MG63 (cell line): ENCODE measurements at places on chromosomes 2 and 18. TPM values are rescaled to one million over a fixed set of nuclear protein-coding genes. Genes with fewer than 3 reads are reported as not detected.

Gene DTNA
- total RNA-seq, result 0.22 and 0.33 TPM in 2 replicates

Gene PPM1B
- total RNA-seq, result 16.6 and 29.5 TPM in 2 replicates

Gene ATP6V1B1
- total RNA-seq, result not detected in 2 replicates

Gene CCDC74B
- 0.54 and 3.9 TPM in 2 replicates for total RNA-seq

Gene NYAP2
- total RNA-seq, result not detected in 2 replicates

Gene ITGB6
- total RNA-seq, result not detected in 2 replicates

Gene CCL20
- 1.5 TPM in 1 of 2 replicates, not detected in the other for total RNA-seq

Gene CCDC141
- not detected in 2 replicates for total RNA-seq

Gene C2orf72
- total RNA-seq, result 0.49 TPM in 1 of 2 replicates, not detected in the other

Gene IL36A
- not detected in 2 replicates for total RNA-seq

Gene OR6B2
- total RNA-seq, result not detected in 2 replicates

Gene SLC4A5
- under 0.01 TPM in 1 of 2 replicates, not detected in the other for total RNA-seq

DNA sequence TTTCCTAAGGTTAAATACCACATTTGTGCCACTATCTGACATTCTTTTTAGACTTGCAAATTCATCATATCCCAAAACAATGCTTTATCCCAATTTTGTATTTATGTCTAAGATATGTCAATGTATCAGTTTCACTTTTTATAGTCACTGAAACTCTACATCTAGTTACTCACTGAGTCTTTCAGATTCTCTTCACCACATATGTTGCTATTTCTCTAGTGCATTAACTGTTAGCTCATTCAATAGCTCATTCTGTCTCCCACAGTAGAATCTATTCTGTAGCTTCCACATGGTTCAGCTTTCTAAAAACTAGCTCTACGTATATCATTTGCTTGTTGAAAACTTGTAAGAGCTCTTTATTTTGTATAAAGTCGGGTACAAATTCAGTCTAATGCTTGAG is 1420.6 kb upstream of the NXPH2 start:
- no peak for DNase-seq

DNA sequence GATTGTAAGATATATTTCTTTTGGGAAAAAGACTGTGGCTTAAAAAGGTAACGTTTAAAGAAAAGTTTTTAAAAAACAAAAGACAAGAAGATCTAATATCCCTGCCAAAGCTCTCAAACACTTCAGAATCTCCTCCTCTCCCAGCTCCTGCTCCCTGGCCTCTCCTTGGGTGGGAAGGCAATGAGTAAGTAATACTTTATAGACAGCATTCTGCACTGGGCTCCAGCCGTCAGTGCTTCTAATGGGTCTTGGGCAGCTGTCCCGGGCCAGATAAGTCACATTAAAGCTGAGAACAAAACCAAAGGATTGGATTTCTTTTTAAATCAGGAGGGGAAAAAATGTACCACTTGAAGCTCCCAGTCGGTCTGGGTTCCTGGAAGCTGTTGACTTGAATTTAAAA is 133.7 kb downstream of the ALPK2 start:
- DNase-seq, result peak; percentile 79

- no peak for DNase-seq
These were observed 3.0 kb downstream of the DHRS9 start for GRCh38 chr2:169072163-169072925.

GRCh38 chr18:35406666-35407065 is 29.5 kb upstream of the ZNF396 start:
- no peak for DNase-seq

DNA sequence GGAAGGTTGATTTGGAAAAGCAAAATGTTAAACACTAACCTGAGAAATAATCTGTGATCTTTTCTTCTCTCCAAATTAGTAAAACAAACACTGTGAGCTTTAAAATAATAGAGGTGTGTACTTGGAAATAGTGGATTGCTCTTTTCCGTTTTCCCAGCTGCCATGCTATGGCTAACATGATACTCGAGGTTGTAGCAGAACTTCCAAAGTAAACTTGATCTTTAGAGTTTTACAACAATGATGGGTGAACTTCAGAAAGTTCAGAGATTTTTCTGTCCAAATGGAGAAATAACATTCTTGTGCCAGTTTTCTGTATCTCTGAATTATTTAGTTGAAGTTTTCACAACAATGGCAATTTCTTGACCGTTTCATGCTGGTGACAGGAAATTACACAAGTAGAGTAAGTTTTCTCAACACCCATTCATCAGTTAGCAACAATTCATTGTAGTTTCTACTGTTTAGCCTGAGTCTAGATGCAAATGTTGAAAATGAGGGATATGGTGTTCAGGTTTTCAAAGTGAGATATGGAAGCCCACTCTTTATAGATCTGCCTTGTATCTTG is 135.3 kb upstream of the CTAGE1 start:
- no peak for DNase-seq

DNA sequence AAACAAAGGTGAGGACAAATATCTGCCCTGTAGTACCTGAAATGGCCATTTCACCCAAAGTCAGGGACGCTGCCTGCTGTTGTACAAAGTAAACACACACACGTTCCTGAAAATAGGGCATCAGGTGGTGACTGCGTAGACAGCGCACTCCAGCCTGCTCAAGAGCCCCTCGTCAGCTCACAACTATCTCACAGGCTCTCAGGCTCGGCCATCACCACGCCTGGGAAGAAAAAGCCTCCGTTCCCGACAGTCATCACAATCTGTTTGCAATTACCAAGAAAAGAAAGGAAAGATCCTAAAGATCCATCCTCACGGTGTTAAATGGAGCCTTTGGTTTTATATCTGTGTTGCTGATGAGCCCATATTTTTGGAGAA is 230.2 kb downstream of the ZNF516 start:
- DNase-seq, result no peak

GRCh38 chr2:236882930-236883329 is 202.8 kb upstream of the COPS8 start:
- DNase-seq, result no peak

DNA sequence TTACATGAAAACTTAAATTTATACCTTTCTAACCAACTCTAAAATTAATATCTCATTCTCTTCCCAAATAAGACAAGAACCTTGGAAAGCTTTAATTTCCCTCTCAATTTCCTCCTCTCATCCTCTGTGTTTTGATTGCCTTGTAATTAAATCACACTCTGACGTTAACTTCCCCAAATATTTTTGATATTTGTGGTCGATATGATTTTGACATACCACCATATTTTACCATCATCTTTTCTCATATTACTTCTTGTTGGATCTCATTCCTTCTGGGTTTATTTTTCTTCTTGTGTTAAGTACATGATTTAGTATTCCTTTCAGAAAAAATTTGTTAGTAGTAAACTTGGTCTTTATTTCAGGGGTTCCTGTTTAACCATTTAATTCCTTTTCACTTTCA is 69.6 kb downstream of the RDH14 start:
- DNase-seq, result no peak

GRCh38 chr2:46954951-46955571 is 39.5 kb upstream of the MCFD2 start:
- peak; percentile 96 for DNase-seq

DNA sequence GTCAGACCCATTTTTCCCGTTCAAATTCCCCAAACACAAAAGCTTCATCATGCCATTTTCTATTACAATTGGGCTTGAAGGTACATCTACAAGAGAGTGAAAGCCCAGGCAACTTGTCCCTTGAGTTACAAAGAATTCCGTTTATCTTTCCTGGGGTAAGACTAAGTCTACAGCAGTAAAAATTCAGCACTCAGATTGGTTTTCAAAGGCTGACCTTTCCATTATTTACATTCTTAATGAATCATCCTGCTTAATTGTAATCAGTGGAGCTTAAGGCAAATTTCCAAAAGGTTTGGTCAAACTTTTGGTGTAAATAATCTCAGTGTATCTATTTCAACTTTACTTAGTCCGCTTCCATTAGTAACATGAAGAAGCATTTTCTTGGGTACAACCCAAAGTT is 33.4 kb upstream of the ST3GAL5 start:
- DNase-seq, result no peak

DNA sequence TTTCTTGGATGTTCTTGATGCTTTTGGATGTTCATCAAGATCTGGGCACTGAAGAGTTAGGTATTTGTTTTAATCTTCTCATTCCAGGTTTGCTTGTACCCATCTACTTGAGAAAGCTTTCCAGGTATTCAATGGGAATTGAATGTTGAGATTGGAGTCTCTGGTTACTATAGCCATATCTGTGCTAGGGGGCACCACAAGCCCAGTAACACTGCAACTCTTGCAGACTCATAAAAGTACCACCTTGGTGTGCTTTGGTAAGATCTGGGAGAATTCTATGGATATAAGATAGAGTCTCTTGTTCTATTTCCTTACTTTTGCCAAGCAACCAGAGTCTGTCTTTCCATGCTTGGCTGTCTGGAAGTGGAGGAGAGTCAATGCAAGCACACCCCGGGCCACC is 518.9 kb upstream of the VRK2 start:
- DNase-seq, result no peak

- DNase-seq, result no peak
These were observed 78.5 kb upstream of the ALPP start for GRCh38 chr2:232299927-232300674.

- peak; percentile 32 for DNase-seq
These were observed 70.3 kb downstream of the MAIP1 start for GRCh38 chr2:200025717-200026116.

GRCh38 chr18:77207540-77207939 is 42.1 kb upstream of the GALR1 start:
- DNase-seq, result peak; percentile 90

- DNase-seq, result no peak
These were observed 295.1 kb downstream of the CNTNAP5 start for GRCh38 chr2:124320051-124320688.

GRCh38 chr2:127508023-127508630 is 18.2 kb downstream of the IWS1 start:
- no peak for DNase-seq

DNA sequence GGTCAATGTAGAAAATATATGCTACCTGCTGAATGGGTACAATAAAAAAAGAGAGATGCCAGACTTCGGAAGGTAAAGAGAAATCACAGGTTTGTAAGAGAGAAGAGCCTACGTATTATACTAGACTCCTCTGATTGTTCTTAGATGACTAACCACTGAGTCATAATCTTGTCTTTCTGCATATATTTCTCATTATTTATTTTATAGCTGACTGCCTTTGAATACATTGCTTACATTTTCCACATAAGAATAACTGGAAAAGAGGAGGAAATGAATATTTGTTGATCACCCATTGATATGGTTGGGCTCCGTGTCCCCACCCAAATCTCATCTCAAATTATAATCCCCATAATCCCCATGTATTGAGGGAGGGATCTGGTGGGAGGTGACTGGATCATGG is 90.3 kb upstream of the RAB27B start:
- DNase-seq, result no peak

- no peak for DNase-seq
These were observed 311.4 kb downstream of the LRRTM1 start for GRCh38 chr2:79993144-79993543.

DNA sequence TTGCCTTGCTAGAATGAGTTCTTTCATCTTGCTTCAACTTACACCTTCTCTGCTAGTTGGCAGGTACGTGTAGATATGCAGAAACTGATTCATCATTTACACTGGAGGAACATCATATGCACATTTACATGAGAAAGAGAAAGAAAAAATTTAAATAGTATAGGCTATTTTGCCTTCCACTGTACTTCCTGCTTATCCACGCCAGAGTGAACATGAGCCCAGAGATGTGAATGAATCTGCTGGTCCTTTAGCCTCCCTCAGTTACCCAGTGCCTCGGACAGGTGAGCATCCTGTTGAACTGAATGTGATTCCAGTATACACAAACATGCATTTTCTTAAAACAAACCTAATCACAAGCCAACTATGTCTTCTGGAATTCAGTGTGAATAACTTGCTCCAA is 83.6 kb downstream of the SESTD1 start:
- no peak for DNase-seq

- DNase-seq, result no peak
These were observed 247.7 kb downstream of the TWIST2 start for GRCh38 chr2:239095460-239096081.

DNA sequence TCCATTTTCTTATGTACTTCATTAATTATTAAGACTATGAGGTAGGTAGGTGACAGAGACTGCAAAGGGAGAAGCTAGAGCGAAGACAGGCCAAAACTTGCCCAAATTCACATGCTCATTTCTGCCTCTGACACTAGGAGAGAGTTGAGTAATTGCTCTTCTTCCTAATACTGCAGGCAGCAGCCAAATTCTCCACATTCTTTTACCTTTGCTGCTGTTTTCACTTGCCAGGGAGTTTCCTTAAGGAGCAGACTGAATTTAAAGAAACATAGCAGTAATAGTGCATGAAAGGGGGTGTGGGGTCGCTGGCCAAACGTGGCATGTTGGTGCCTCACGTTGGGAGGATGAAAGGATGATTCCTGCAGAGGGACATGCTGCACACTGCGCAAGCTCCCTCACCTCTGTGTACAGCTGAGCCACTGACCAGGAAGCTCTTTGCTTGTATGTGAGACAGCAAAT is 12.3 kb downstream of the CRIM1 start:
- no peak for DNase-seq

DNA sequence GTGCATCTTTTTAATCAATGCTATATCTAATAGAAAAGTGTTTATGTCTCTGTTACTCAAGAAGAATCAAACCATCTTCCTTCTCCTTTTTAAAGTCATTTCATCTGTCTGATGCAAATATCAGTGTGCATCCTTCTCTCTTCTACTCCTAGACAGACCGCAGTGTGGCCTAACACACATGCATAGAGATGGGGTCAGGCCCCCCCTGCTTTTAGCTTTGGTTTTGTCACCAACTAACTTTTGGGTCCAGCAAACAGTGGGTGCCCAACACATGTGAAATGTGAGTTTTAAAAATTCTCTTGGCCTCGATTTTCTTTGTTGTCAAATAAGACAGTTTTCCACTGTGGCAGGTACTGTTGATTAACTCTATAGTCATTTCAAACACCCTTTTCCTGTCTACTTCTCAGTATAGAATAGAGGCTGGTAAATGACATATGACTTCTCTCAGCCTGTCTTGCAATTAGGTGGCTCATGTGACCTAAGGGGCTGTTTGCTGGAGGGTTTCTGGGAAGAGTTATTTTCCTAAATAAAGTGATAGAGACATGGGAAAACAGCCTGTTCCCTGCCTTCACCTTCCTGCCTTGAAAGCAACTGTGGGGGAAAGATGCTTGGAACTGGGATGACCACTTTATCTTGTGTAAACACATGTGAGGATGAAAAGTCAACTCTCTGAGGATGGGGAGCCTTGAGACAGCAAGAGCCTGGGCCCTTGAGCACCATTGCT is 65.7 kb upstream of the DARS1 start:
- no peak for DNase-seq

DNA sequence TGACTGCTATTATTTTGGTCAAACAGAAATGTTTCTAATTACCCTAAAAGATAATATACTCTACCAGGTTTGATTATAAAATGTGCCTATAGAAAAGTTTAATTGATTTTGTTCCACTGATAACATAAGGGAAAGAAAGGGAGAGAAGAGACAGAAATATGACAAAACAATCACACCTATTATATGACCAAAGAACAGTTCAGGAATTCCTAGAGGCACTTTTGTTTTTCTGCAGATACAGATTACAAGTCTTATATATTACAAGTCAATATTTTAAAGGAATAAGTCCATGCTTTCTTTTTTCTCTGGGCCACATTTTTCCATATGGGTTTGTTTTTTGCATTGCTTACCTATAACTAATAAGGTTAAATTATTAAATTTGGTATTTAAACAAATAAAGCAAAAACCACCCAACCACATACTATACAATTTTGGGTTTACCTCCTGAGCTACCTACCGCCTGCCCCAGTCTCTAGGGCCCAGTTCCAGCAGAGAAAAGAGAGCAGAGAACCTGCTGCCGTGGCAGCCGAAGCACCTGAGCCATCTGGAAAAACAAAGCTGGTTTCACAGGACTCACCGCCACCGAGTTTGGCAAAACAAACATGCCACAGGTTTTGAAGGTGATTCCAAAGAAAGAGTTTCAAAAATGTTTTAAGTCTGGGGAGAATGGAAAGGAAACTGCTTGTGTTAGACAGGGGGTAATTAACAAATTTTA is 92.1 kb downstream of the DYM start:
- DNase-seq, result no peak

- DNase-seq, result no peak
These were observed 24.1 kb downstream of the DCDC2C start for GRCh38 chr2:3727397-3728045.
